Hair follicular keratinocyte (primary cell): ENCODE measurements at places on chromosomes 4 and X. TPM values are rescaled to one million over a fixed set of nuclear protein-coding genes. Genes with fewer than 3 reads are reported as not detected.

MAGIX gene
- 4.8 and 11.0 TPM in 2 replicates for total RNA-seq

EFNB1 gene
- 224 and 293 TPM in 2 replicates for total RNA-seq

PRKG2 gene
- total RNA-seq, result 0.04 and 2.5 TPM in 2 replicates

RENBP gene
- not detected in 2 replicates for total RNA-seq

GUCY1B1 gene
- total RNA-seq, result 0.23 and 0.84 TPM in 2 replicates

SSX2B gene
- total RNA-seq, result not detected in 2 replicates

ZNF732 gene
- total RNA-seq, result 1.2 and 1.4 TPM in 2 replicates

NAP1L3 gene
- 0.11 TPM in 1 of 2 replicates, not detected in the other for total RNA-seq

PRDM8 gene
- total RNA-seq, result 8.0 and 11.0 TPM in 2 replicates

PRRG3 gene
- total RNA-seq, result not detected in 2 replicates

TRPC5OS gene
- not detected in 2 replicates for total RNA-seq
